ENCODE measurements at places on chromosomes 7 and 10.

- DNase-seq, result no peak
These were observed 196.0 kb downstream of the KCNMA1 start for GRCh38 chr10:77441353-77442166.

- DNase-seq, result no peak
These were observed 27.7 kb downstream of the RNF32 start for GRCh38 chr7:156668130-156668741.

DNA sequence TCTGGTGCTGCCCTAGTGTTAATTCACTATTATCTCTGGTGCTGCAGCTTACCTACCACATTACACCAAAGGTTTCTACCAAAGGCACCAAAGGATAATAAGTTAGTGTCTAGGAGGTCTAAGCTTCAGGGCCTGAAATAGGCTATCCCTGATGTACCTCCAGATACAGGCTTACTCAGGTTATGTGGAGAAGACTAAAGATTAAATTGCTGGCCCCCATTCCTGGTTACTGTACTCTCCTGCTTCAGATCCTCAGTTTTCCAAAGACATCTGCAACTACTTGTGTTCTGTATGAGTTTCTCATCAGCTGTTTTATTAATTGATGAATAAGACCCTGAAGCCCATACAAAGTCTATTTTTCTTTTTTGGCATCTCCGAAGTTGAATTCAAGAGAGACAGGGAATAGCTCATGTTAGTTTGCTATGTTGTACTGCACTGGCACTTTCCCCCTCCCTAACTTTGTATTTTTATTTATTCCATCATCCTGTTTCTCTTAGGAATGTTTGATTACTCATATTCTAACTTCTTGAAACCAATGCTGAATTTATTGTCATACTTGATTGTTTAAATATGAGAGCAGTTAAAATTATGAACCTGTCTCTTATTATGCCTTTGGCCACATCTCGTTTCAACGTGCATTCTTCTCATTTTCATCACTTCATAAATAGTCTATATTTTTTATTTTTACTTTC, 85.9 kb downstream of the PON1 start:
- no peak for DNase-seq

- DNase-seq, result no peak
These were observed 123.9 kb downstream of the LRRC4 start for GRCh38 chr7:127907110-127908040.

- peak; percentile 56 for DNase-seq
These were observed 94.8 kb upstream of the TARP start for GRCh38 chr7:38368191-38368605.

GRCh38 chr10:113447278-113447677, 105.6 kb upstream of the HABP2 start:
- DNase-seq, result no peak

DNA sequence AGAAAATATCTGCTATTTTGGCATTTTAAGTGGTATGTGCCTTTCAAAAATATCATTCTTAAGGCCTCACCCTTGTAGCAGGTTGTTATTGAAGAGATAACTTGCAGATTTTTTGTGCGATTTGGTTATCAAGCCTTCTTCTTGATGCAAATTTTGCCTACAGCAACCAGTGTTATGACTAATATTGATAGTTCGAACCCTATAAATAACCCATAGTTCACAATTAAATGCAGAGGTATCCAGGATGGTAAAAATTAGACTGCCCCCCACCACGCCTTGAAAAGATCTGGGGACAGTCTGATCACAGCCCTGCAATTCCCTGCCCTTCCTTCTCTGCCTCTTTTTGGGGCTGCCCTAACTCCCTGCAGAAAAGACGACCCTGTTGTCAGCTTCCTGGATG, 28.4 kb upstream of the RAPGEF5 start:
- DNase-seq, result no peak

GRCh38 chr7:38942431-38943051, 33.5 kb upstream of the VPS41 start:
- DNase-seq, result no peak

- no peak for DNase-seq
These were observed 13.2 kb upstream of the IFRD1 start for GRCh38 chr7:112437072-112437471.

DNA sequence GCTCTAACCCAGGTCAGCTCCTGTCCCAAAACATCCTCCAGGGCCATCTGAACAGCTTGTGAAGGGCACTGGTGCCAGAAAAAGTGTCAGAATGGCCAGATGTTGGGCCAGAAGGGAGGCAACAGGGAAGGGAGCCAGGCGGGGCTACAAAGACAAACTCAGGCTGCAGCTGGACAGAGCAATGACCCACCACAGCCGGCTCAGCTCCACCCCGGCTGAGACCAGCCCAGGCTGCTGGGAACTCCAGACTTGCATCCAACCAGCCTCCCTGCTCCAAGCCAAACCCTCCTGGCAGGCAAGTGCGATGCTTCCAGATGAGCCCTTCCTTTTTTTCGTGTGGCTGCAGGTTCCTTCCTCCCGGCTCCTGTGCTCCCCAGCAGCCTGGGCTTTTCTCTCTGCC, 466.9 kb downstream of the PTPRN2 start:
- DNase-seq, result no peak

DNA sequence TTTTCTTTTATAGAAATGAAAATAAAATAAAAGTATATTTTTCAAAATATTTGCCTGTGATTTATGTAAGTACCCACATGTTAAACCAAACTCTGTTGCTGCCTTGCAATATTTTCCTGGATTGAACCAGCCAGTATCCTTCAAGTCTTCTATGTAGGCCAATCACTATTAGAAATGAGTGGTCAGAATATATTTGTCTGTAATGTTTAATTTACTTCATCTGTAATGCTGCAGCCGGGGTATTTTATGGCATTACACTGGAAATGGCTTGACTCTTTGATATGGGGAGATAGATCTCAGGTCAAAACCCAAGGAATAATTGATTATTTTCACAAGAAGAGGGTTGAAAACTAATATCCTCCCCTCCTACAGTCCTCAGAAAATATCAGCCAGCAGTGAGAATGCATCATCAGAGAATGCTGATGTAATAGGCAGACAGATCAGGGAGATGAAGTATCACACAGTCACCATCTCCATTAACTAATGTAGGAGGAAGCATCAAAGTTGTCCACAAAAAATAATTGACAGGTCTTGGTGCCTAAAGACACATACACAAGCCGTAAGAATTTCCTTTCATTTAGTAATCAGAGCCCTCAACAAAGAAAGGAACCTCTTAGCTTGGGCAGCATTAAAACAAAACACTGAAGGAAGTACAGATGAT, 82.5 kb downstream of the VWDE start:
- DNase-seq, result no peak

DNA sequence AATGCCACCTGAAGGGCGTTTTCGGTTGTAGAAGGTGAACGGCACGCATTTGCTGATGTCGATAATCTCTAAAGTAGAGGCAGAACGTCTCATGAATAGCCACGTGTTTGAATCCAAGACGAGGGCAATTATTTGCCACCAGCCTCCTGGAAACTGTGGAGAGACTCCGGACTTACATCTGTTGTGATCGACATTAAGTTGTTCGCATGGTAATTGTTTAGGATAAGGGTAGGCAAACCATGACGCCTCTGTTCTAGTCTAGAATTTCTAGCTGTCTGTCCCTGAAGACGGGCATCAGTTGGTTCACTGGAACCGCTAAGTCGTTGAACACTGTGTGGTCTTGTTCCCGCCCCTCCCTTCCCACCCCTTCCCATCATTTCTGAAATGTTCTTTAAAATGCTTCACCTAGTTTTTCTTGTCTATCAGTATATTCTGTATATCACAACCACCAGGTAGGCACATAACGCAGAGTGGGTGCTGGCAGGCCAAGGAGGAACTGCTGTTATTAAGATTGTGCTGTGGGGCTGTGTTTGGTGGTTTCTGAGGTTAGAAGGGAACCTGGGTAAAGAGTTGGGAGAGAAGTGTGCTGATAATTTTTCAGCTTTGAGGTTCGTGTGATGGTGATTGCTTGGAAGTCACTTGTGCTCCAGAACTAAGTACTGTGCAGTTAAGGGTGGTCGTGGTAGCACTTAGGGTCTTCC, 1.2 kb downstream of the UBE3C start:
- DNase-seq, result no peak

DNA sequence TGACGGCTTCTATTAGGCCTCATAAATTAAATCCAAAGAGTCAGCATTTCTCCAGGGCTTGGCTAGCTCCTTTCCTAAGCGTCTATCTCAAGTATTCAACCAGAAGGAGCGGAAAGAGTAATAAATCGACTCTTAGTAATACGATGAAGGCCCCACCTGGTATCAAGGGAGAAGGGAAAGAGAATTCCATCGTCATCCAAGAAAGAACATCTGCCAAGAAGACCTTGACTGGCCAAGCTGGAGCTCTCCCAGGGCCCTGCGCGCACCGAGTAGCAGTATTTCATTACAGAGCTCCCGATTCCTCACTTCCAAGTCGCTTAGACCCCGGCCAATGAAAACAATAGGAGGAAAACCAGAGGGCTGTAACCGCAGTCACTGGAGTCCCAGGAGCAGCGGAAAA, 178.0 kb upstream of the FRMD4A start:
- no peak for DNase-seq

DNA sequence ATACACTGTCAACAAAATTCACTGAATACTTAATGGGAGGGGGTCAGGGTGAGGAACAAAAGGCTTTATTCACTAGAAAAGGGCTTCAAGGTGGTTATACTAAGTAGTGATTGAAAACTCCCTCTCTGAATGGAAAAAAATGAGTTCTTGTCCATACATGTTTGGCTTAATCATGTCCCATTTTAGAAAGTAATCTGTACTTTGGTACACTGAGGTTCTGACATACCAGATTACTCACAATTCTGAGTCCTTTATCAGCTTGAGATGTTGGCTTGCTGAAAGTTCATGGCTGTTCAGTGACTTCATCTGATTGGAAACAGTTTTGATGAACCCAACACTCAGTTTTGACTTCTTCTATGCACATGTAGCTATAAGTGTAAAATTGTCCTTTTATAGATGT, 12.8 kb upstream of the NOBOX start:
- no peak for DNase-seq

- peak; percentile 95 for DNase-seq
These were observed at the start of gene EIF3A for GRCh38 chr10:119080521-119081259. TSS of gene EIF3A (minus strand) at chr10:119080817. CDS start at chr10:119080676, 141 bp downstream.

DNA sequence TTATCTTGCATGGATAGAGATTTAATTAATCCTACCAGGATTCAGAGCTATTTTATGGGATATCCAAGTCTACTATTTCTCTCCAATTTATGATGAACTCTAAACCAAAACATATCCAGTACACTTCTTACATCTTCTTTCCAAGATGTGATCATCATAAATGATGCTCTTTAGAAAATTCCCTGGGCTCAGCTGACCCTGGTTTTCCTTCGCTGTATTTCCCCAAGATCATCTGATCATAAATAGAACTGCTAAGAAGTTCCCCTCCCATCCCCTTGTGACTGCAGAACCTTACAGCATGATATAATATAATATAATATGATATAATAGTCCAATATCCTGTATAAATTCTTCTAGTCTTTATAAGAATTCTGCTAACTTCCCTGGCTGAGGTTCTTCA, 114.6 kb upstream of the LYZL2 start:
- DNase-seq, result no peak

DNA sequence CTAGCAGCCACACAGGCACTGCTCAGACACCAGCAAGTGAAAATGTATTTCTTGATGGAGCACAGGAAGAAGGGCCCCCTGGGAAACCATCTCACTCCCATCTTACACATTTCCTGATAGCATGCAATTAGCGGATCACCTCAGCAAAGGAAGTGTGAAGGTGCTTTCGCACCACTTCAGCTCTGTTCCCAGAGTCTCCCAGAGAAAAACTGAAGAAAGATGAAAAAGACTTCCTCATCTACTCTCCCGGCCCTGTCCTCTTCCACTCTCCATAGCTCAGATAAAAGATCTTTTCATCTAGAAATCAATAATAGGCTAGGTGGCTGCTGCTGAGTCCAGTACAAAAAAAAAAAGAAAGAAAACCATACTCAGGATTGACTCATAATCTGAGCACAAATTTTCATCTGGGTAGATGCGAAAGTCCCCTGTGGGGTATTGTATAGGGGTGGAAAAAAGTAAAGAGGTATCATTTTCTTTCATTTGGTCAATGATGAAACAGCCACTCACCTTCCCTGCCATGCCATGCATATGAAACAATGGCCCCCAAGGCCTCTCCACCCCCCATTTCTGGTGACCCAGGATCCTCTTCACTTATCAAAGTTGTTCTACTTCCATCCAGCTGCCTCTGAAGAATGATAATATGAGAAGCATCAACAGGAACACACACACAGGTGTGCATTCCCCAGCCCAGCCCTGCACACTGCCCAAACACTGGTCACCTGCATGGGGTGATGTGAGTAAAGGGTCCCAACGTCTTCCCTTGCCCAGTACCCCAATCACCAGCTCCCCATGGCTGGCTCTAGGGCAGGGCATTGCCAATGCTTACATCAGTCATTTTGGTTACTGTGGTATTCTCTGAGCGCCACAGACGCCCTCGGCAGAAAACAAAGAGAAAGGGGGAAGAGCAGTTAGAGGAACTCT, 48.8 kb upstream of the DGKI start:
- no peak for DNase-seq

- DNase-seq, result no peak
These were observed 2.1 kb downstream of the CBLL1 start for GRCh38 chr7:107746006-107746405.
